IMR-90 (cell line): ENCODE measurements at places on chromosomes 16 and 17. TPM values are rescaled to one million over a fixed set of nuclear protein-coding genes. Genes with fewer than 3 reads are reported as not detected.
A peak's percentile ranks its signal among the peaks of the same experiment; 100 is the strongest.

Gene TPSG1
- not detected in 2 replicates for total RNA-seq

Gene PLLP
- not detected in 2 replicates for total RNA-seq

Gene MYL11
- total RNA-seq: not detected in 2 replicates

Gene CHST5
- not detected in 2 replicates for total RNA-seq

Gene REXO5
- total RNA-seq: 6.1 and 7.0 TPM in 2 replicates

Gene LPO
- not detected in 2 replicates for total RNA-seq

Gene NPIPB8
- total RNA-seq: not detected in 2 replicates

Gene PIRT
- not detected in 2 replicates for total RNA-seq

Gene CHD9NB
- 1.1 TPM in 2 replicates for total RNA-seq

Gene FBF1
- total RNA-seq: 4.5 and 5.3 TPM in 2 replicates

Gene VWA3A
- total RNA-seq: not detected in 2 replicates

Gene DHRS7C
- total RNA-seq: not detected in 2 replicates

Gene ACSM2A
- total RNA-seq: not detected in 2 replicates

DNA sequence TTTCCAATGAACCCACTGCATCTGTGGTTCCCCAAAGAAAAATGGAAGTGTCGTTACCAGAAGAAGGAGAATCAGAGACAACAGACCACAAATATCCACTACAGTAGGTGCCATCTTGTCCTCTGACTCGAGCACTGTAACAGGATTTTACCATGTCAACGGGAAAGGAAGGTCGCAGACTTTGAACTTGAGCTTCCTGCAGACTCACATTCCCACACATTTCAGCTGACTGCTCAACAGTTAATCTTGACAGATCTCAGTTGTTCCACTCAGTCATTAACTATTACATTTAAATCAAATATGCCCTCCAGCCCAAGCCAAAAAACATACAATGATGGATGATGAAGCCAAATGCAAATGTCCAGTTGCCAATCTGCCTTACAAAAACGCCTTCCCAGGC lies 37.0 kb downstream of the GAS7 start:
- DNase-seq: no peak

DNA sequence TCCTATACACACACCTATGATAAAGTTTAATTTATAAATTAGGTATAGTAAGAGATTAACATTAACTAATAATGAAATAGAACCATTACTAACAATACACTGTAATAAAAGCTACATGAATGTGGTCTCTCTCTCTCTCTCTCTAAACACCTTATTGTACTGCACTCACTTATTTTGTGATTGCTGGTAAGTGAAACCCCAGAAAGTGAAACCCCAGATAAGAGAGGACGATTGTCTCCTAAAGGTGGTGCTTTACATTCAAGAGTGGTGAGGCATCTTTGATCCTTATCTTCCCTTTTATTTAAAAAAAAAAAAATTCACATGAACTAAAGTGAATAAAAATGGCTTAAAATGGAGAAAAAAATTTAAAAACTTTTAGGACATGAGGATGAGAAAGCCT lies 80.1 kb upstream of the TRAP1 start:
- no peak for DNase-seq

GRCh38 chr17:65850486-65850885 lies 289.0 kb upstream of the AXIN2 start:
- peak; percentile 29 for DNase-seq

DNA sequence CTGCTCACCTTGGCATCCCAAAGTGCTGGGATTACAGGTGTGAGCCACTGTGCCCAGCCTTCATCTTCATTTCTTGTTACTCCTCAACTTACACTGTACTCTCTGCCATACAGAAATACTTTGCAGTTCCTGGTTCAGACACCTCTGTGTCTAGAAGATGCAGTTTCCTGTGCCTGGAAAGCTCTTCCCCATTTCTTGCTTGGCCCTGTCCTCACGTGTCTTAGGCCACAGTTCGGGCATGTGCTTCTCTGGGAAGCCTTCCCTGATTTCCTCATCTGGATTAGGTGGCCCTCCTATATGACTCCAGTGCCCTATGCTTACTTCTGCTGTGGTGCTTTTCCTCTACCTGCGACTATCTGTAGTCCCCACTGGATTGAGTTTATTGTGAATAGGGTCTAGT lies 26.5 kb upstream of the CDR2 start:
- DNase-seq: no peak

DNA sequence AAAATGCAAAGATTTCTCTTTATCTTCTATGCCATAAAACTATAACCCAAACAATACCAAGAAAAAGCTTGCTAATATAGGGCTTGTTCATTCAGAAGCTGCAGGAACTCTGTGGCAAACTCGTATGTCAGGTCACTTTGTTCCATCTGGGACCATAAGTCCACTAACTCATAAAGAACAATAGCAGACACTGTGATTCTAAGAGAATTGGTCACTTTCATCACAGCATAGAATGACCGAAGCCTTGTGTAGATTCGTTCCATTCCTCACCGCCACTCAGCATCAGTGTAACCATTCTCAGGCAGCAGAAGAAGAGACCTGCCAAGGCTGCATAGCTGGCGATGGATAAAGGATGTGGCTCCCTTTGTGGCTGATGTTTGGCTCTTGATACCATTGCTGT lies 30.3 kb upstream of the VAT1L start:
- no peak for DNase-seq

- DNase-seq: no peak
Measured at GRCh38 chr17:50768346-50768761, 1.0 kb upstream of the ANKRD40CL start.

- peak; percentile 17 for DNase-seq
Measured at GRCh38 chr17:41002814-41003213, 3.1 kb upstream of the KRTAP3-2 start.

DNA sequence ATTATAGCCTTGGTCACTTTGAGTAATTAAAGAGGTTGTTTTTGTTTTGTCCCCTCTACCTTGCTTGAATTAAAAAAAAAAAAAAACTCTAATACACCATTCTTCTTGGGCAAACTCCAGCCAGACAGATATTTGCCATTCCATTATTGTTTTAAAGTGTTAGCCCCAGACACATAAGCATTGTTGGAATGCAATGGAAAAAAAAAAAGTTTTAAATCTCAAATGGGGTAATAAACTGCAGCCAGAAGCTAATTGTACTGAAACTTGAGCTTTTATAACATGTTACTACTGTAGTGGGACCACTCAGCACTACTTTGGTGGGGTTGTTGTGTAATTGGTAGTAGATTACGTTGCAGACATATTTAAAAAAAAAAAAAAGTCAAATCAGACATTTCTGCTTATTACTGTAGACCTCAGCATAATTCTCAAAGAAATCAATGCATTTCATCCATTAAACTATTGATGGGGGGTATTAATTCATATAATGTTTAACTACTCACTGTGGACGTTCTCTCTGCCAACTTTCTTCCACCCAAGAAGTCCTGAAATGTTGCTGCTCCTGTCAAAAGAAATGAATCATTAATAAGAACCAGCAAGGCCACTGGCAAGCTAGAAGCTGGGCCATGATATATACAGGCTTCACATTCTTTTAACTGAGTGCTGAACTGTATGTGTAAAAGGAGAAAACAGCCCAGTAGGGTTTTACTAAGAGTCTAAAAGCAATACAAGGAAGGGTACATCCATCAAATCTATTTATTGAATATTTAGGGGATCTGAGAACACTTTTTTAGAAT lies 626.6 kb upstream of the SOX9 start:
- peak; percentile 28 for DNase-seq

GRCh38 chr16:49776085-49776595 lies 79.8 kb downstream of the ZNF423 start:
- no peak for DNase-seq

DNA sequence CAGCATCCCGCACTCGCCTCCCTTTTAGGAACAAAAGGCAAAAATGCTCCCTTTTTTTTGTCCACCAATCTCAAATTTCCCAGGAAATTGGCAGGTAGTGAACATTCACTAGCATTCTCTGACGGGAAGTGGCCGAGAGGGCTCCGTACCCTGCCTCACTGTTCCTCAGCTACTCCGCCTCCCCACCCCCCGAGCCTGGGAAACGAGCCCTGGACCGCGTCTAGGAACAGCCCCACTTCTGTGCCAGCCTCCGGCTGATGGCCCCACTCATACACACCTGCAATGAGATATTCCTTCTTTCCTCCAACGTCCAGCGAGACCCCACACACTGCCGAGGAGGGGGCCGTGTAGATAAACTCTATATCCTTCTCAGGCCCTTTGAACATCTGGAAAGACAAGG lies 30.0 kb upstream of the USP36 start:
- DNase-seq: no peak

- DNase-seq: no peak
Measured at GRCh38 chr16:85222155-85222863, 110.0 kb upstream of the CIBAR2 start.

DNA sequence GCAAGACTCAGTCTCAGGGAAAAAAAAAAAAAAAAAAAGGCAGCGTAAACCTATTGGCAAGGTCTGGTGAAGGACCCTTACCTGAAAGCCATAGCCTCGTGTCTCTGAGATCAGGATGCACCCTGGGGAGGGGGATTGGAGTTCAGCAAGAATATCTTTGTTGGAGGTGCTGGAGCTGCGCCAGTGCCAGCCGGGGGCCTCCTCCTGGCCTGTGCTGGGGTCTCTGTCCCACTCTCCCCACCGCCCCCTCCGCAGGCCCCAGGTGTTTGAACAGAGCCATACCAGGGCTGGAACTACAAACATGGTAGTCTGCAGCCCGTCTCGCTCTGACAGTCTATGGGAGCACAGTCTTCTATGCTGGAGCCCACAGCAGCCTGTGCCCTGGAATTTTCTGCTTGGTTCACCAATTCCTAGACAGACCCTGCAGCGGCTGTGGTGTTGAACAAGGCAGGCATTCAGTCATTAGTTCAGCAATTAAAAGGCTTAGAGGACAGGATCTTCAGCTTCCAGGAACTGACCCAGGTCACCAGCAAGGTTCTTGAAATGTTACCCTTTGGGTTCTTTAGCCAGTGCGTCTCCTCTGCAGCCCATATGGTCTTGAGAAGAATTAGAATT lies 42.2 kb upstream of the KIFC3 start:
- no peak for DNase-seq

GRCh38 chr17:44972953-44973352 lies 4.8 kb upstream of the C1QL1 start:
- DNase-seq: peak; percentile 31

- DNase-seq: peak; percentile 4
Measured at GRCh38 chr16:73713778-73714495, 582.7 kb upstream of the PSMD7 start.

- no peak for DNase-seq
Measured at GRCh38 chr17:75885431-75885830, 7.0 kb upstream of the TRIM47 start.

- peak; percentile 99 for DNase-seq
Measured at GRCh38 chr17:61251939-61252865, 147.4 kb upstream of the TBX2 start.

- peak; percentile 2 for DNase-seq
Measured at GRCh38 chr16:73891129-73891542, 405.5 kb upstream of the PSMD7 start.

- no peak for DNase-seq
Measured at GRCh38 chr17:48228720-48229119, 121.2 kb downstream of the SNX11 start.

GRCh38 chr16:52912565-52913173 lies 140.0 kb downstream of the CHD9NB start:
- DNase-seq: peak; percentile 49

GRCh38 chr17:6384481-6384880 lies 50.4 kb downstream of the AIPL1 start:
- no peak for DNase-seq

DNA sequence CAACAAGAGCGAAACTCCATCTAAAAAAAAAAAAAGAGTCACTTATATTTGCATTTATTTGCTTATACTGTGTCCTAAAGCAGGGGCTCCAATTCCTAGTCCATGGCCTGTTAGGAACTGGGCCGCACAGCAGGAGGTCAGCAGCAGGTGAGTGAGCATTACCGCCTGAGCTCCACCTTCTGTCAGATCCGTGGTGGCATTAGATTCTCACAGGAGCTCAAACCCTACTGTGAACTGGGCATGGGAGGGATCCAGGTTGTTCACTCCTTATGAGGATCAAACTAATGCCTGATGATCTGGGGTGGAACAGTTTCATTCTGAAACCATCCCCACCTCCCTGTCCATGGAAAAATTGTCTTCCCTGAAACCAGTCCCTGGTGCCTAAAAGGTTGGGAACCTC lies 24.9 kb downstream of the ITGB3 start:
- DNase-seq: no peak

DNA sequence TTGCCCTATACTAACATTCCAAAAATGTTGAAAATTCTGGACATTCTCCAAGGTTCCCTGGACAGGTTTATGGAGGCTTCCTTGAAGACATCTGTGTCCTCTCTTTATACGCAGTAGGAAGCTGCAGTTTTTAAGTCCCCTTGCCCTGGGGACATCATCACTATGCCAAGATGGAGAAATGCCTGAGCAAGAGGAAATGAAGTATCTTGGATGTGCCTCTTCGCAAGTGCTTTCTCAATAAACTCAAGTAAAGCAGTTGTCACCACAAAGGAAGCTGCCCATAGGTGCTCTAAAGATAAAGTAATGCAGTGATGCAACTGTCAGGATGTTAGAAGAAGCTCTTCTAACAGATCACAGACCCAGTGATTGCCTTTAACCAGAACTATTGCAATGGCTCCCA lies 71.0 kb downstream of the CDYL2 start:
- no peak for DNase-seq

DNA sequence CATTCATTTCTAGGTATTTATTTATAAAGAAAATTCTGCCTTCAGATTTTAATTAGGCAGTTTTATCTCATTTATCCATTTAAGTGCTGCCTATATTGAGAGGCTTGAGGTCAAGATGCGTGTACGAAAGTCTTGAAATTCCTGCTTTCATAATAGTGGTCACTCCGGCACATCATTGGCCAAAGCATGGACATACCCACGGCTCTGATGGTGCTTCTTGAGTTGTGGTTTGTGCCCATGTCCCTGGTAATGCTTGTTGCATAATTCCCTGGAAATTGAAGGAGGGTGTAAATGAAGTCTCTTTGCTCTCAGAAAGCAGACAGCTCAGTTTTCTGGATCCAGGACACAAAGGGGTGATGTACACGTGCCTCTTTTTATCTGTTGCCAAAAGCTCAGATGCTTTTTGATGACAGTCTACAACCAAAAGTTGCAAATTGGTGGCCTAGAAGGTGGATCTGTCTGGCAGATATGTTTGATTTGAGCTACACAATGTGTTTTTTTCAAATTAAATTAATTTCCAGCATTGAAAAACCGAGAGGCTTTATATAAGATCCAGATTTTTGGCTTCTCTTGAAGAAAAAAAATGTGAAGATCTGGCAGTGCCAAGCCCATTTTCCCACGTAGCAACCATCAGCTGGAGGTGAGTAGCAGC lies 94.4 kb downstream of the SHISA9 start:
- DNase-seq: no peak

DNA sequence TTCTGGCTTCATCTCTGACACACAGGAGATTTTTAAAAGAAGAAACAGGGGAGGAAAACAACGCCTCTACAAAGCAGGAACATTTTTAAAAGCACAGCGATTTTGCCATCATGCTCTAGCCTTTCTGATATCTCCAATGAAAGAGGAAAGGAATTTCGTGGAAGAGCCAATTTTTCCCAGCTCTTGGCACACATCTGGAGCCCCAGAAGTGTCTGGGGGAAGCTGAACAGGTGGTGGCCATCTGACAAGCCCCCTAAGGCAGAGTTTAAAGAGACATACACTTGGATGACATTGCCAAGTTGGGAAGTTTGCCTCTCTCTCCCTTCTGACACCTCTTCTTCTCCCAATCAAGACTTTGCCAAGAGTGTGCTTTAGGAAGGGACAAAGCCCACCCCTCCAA lies 82.1 kb downstream of the CCT6B start:
- no peak for DNase-seq

GRCh38 chr17:59299400-59300092 lies 31.9 kb upstream of the YPEL2 start:
- DNase-seq: no peak
